ENCODE measurements at places on chromosomes 1 and 21.

DNA sequence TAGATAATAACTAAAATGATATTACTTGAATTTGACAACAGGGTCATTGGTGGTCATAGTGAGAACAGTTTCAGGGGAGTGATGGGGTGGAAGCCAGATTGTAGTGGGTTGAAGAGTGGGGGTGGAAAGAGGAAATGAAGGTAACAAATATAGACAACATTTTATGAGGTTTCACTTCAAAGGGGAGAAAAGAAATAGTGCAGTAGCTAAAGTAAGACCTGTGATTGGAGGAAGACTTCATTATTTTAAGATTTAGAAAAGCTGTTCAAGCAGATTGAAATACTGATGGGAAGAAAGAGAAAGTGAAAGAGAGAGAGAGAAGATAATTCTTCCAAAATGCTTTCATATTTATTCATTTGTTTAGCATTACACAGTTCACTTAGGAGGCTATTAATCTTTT lies 52.0 kb upstream of the KCNA3 start:
- DNase-seq, result peak; percentile 33

DNA sequence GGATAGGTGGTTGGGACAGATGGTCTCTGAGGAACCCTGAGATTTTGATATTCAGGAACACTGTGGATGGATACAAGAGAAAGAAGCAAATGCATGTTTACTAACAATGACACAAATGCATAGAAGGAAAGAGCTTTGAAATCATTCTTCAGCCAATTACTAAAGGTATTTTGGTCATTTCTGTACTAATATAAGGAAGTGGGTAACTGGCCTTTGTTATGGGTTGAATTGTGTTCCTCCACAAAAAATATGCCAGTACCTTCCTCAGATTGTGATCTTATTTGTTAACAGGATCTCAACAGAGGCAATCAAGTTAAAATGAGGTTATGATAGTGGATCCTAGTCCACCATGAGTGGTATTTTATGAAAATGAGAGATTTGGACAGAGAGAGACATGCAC lies 68.7 kb upstream of the KCNA3 start:
- DNase-seq, result no peak

DNA sequence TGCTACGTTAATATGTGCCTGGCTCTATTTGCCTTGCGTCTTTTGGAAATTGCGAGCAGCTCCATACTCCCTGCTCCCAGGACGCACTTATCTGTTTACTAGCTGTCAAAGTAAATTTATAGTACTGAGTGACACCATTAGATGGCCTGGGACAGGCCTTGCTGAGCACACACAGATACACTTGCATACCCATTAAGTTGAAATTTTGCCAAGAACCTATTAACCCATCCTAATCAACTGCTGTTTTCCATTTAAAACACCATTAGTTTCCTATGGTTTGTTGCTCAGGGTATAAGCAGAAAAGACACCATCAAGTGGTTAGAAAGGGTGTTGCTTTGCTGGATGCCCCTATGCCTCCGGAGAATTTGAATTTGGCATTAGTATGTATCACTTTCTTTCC lies 187.3 kb downstream of the SLC44A5 start:
- no peak for DNase-seq

DNA sequence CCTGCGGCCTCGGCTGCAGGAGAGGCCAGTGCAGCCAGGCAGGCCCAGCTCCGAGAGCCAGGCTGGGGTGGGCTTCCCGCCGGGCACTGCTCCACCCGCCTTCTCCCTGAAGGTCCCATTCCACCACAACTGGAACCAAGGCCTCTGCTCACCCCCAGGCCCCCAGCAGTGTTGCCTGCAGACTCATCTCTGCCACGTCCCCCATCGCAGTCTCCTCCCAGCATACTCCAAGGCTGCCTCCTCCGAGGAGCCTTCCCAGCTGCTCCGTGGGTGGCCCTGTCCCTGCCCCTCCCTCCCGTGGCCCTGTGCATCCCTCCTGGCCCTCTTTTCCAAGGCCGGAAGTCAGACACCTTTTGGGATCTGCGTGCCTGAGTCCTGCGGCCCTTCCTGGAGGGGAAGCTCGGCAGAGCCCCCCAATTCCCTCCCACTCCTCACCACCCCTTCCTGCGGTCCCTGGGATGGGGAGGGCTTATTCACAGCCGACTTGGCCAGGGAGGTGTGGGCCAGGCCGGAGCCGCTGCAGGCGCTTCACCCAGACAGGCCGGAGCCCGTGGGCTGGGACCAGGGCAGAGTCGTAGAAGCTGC lies 47.6 kb downstream of the SLX9 start:
- DNase-seq, result no peak

DNA sequence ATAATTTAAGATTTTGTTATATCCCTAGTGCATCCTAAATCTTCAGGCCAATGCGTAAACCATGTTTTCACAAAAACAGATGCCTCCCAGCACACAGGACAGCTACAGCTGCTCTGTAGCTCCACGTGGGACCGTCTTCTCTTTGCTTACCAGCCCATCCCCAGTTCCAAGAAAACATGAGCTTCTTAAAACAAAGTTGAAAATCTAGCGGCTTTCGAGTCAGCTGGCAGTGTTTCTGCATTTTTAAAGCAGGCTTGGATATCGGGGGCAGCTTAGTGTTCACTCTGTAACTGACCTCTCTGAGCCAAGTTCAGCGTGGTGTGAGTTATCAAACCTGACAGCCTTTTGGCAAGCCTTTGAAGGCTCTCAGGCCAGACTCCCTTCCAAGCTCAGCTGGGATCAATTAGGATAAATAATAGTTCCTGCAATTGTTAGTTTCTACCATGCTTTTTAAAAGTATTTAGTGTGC lies 881.5 kb downstream of the LTN1 start:
- DNase-seq, result no peak

- DNase-seq, result no peak
These were observed 59.1 kb downstream of the BCL9 start for GRCh38 chr1:147600119-147601111.

- DNase-seq, result no peak
These were observed 96.0 kb upstream of the GNG4 start for GRCh38 chr1:235745503-235746136.

All from CD4-positive, alpha-beta T cell treated with Interleukin-17A for 1 hour (primary cell).